Activated CD8-positive, alpha-beta T cell treated with anti-CD3 and anti-CD28 coated beads, Interleukin-2, amount 10 ng/mL, durations not matched to agents 7 days and 5 days (primary cell): ENCODE measurements at places on chromosomes 11 and 22.

DNA sequence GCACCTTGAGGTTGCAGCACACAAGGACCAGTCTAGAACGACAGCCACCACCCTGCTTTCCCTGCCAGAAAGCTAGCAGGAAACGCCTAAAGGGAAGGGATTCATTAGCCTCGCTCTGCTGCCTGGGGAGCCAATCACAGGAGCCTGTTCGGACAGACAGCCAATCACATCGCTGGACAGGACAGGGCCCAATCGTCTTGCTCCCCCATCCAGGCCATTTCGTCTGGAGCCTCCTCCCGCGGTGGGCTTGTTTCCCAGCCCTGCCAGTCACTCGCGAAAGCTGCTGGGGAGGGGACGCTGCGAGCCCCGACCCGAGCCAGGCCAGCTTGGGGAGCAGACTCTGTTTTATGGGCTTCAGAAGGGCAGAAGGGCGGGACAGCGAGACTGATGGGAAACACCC, 79.8 kb upstream of the NCAM1 start:
- no peak for DNase-seq

- no peak for DNase-seq
Observed at GRCh38 chr11:71530602-71531001, 3.5 kb downstream of the KRTAP5-7 start.

DNA sequence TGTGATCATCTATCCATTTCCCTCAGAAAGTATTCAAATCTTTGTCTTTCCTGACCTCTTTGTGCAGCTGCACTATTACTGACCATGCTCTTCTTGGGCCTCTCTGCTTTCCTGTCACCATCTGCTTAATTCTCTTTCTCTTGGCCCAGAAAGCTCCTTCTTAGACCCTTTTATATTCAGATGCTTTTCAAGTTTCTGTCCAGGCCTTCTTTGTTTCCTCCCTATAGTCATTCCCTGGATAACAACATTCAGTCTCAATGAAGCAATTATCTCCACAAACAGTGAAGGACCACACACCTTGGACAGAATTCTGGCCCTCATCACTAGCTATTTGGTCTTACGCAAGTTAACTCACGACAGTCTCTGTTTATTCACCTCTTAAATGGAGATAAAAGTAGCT, 89.7 kb downstream of the LARGE2 start:
- no peak for DNase-seq

DNA sequence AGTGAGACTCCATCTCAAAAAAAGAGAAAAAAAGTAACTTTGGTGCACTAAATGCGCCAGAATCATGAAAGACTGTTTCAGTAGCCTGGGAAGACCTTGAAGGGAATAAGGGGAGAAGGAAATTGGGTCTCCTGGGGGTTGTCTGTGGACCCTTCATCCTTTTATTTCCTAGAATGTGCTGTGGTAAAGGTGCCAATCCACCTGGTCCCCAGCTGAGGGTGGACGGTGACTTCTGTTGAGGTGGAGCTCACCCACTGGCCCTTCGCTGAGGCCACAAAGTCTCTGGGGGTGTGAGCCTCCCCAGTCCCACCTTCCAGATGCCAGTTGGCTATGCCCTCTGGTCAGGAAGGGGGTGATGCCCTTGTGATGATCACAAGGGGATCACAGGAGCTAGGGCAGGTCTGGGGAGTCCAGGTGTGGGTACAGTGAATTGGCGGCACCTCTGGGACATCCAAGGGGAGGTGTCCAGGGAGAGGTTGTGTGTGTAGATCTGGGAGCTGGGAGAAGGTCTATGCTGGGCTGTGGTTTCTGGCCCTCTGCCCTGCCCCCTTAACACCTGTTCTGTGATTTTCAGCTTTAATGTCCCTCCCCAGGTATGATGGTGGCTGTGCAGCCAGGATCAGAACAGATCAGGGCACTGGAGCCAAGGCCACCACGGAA, 34.2 kb upstream of the LMO1 start:
- DNase-seq: no peak

GRCh38 chr11:18277565-18278271, 11.7 kb downstream of the SAA1 start:
- no peak for DNase-seq

DNA sequence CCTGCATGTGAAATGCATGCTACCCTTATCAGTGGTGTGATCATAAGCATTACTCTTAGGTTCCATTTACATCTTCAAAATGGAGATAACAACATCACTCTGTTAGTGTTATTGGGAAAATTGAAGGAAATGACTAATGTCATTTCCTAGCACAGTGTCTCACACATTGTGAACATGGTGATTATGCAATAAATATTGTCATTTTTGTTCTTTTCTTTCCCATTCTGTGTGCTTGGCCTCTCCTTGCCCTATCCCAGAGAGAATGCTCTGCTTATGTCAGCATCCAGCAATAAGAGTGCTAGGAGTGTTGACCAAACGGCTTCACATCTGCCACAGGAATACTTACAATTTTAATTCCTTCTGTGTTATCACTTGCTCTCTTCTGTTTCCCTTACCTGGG, 1024.1 kb upstream of the CCDC90B start:
- no peak for DNase-seq
